A673 (cell line): ENCODE measurements at places on chromosomes 5 and 9.

DNA sequence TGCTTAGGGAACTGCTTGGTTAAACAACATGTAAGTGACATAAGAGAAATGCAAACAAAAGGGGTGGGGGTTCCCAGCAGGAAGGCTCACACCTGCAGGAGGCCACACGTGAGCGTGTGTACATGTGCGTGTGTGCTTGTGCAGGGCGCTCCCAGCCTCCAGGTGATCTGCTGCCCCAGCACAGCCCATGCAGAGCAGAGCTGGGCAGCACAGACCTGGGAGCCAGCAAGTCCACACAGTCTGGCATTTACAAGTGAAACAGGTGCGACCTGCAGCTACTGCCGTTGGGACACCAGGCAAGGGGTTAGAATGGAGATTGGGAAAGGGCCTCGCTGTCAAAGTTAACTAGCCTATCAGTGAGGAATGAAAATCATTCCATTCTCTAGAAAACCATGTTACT, 41.8 kb downstream of the GRAMD2B start:
- no peak for DNase-seq

- DNase-seq = no peak
These were observed 5.5 kb upstream of the SMIM32 start for GRCh38 chr5:136198453-136198852.

- no peak for DNase-seq
These were observed 2.8 kb downstream of the ZNF608 start for GRCh38 chr5:124743602-124744169.

DNA sequence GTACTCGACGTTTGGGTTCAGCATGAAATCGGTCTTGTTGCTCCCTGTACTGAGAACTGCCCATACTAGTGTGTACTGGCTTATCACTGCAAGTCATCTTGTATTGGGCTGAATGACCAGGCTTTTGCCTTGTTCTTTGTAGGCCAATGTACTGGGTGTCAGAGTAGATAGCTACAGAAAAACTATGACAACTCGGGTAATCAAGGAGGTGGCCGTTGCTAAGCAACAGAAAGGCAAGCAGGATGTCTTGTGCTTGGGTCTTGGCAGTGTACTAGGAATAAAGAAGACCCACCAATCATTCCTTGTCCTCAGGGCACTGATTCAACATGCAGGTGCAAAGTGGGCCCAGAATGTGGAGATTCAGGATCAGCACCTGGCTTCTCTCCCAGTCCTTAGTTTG, 11.9 kb upstream of the SHISAL2B start:
- no peak for DNase-seq

DNA sequence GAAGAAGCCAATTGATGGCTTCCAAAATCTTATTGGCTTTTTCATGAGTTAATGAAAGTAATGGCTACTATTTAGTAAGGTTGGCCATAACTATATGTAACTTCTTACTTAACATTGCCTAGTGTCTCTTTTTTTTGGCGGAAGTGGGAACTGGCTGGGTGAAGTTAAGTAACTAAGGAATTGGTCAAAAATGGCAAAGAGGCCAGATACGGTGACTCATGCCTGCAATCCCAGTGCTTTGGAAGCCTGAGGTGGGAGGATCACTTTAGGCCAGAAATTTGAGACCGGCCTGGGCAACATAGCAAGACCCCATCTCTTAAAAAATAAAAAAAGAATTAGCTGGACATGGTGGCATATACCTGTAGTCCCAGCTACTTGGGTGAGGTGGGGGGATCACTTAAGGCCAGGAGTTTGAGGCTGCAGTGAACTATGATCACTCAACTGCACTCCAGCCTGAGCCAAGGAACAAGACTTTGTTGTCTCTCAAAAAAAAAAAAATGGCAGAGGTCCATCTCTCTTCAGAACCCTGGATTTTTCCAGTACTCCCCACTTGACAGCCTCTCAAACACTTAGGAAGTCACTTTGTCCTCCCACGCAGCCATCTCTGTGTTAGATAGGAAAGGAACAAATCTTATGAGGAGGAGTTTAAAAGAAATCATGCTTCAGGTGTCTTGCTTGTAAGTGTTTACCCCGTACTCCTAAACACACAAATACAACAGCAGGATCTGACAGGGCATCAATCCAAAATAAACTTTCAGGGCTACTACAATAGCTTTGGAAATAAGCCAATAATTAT, 75.7 kb downstream of the TEK start:
- DNase-seq = no peak

- no peak for DNase-seq
These were observed 31.4 kb downstream of the HMGCR start for GRCh38 chr5:75368391-75368790.

GRCh38 chr9:65430221-65430620, 145.2 kb upstream of the FOXD4L5 start:
- no peak for DNase-seq

DNA sequence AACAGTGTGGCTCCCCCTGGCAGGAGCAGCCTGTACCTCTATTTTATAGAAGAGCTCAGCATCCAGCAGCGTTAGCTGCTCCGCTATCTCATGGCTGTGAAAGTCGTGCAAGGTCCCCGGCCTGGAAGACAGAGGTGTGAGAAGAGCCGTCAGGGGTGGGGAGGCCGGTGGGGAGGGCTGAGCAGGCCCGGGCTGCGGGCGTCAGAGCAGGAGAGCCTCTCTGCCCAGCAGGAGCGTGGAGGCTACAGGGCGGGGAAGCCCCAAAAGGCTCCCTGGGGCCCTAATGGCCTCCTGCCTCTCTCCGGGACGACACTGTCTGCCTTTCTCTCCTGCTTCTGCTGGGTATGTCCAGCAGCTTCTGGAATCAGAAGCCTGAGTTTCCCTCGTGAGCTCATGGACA, 42.6 kb downstream of the PRRT1B start:
- DNase-seq = no peak

GRCh38 chr9:136110082-136111061, 8.3 kb downstream of the TMEM250 start:
- DNase-seq = no peak

DNA sequence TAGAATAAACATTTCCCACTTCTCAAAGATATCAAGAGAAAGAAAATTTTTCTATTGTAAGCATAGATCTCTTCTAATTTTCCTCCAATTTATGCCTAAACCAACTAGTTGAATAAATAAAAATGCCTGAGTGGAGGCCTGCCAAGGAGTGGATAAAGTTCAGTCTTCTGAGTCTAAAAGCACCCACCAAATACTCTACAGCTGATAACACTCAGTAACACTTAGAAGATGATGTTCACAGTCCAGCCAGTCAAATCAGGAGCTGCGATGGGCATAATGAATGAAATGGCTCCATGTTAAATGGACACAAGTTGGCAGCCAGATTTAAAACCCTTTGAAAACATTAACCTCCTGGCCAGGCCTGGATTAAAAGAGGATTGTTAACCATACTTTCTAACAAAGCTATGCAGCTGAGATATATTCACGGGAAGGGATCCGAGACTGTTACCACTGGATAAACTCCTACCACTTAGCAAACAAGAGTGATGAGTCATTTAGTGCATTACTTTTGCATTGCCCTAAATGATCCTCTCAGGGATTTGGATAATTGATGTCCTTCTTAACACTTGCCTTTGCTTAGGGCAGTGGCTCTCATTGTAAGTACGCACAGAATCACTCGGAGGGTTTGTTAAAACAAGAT, 63.7 kb upstream of the CCDC112 start:
- DNase-seq = peak; percentile 15

DNA sequence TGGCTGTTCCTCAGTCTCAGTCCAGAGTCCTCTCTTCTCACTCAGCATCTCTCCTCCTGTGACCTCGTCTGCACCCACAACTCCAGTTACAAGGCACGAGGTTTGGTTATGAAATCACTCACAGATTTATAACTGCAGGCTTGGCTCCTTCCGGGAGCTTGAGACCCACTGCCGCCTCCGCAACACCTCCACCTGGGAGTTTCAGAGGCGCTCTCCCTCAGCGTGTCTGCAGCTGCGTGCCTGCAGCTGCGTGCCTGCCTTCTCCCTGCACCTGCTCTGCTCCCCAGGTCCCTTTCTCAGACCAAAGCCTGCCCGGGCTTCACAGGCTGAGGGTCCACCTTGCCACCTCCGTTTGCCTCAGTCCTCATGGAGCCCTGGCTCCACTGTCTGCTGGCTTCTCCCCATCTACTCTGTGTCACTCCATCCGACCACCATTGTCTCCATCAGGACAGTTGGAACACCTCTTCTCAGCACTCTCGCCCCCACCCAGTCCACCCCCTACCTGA, 51.5 kb downstream of the HRH2 start:
- no peak for DNase-seq

DNA sequence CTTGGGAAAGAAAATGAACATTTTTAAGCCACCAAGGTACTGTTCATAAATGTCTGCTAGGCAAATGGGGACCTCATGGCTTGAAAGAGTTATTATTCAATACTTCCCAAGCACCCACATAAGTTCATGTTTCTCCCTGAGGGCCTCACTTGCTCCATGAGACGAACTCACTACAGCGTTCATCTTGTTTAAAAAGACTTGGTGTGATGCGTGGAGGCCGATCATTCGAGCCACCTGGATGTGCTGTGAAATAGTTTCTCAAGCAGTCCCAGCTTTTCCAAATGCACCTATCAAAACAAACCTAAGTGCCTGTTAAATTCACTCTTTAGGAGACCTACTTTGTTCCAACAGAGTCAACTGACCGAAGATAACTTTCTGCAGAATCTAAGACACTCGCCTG, 103.2 kb downstream of the LHFPL2 start:
- no peak for DNase-seq

DNA sequence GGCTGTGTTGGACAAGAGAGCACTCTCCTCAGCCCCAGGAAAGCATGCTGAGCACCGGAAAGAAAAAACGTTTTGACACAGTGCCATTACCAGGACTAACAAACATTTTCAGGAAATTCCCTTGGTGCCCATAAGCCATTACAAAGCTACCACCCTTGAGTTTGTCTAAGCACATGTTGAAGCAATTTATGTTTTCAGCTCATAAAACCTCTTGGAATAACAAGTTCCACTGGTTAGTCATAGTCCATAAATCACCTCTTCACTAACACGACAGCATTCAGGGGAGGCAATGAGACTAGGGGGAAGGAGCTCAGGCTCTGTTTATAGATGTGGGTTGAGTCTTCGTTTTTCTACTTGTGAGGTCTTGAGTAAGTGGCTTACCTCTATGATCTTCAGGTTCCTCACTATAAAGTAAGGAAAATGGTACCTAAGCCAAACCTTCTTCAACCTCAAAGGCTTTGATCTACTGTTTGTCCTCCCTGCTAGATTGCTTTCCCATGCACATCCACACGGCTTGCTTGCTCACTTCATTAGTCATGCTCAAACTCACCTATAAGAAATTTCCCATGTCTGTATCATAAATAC, 65.4 kb downstream of the DRD1 start:
- peak; percentile 96 for DNase-seq

DNA sequence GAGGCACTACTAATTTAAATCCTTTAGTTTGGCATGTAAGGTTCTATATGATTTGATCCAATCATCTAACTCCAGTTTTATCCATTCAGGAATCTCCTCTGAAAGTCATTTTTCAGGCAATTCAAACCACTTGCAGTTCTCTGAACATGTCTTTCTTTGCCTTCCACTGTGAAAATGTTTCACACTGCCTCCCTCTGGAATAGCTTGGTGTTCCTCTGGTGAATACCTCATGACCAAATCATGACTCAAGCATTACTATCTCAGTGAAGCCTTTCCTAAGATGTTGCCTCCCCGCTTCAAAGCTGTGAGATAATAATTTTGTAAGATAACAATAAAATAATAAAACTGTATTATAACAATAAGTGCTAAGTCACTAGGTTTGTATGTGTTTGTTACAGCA, 981.1 kb downstream of the DTWD2 start:
- DNase-seq = no peak

DNA sequence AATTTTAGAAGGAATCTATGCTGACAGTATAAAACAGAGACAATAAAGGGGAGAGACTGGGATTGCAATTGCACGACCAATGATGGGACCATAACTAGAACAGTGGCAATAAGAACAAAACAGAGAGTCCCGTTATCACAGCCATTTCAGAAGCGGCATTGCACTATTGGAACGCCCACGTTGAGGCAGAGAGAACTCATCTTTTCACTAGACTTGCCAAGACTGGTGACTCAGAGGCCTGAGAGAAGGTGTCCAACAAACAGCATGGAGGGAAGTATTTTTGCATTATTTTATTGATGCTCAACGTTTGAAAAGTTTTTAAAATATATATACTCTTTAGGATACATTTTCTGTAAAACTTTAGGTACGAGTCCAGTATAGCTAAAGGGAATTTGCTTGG, 737.7 kb downstream of the TLE1 start:
- DNase-seq = peak; percentile 39

- no peak for DNase-seq
These were observed 80.3 kb downstream of the HMHB1 start for GRCh38 chr5:143892271-143892670.

GRCh38 chr5:122180146-122180712, 50.9 kb downstream of the ZNF474 start:
- DNase-seq = no peak

DNA sequence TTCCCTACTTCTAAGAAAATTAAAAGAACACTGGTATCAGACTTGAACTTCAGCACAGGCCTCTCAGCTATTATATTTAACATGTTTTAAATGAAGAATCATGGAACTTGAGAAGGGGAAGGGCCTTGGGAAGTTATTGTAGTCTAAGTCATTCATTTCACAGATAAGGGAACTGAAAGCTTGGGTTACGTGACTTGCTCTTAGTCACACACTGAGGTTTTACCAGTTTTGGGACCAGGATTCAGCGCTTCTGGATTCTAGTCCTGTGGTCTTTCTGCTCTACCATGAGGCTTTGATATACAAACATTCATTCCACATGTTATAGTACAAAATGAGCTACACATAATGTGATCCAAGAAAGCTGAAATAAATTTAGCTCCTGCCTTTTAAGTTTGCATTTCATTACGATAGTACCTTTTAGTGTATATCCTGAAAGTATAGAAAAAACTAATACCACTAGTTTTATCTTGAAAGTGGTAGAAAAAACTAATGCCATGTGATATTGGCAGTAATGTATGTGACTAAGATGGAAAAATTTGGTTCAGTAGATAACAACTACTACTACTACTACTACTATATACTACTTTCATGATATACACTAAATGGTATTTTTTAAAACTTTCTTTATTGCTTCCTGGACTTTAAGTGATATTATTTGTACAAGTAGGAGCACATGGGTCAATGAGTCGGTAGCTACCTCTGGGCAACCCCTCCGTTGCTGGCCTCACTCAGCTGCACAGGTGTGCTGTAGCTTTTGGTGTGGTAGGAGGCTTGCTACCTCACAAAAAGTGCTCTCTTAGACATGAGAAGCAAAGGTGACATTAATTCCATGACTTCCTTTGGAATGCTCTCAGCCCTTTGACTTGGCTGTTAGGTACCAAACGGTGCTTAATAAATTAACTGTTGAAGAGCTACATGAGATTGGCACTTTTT, 40.7 kb downstream of the F2RL2 start:
- DNase-seq = no peak

GRCh38 chr9:124285903-124286291, 28.1 kb downstream of the NEK6 start:
- DNase-seq = no peak

- peak; percentile 69 for DNase-seq
These were observed 36.2 kb downstream of the FBXL17 start for GRCh38 chr5:108345541-108346171.

- DNase-seq = no peak
These were observed 79.2 kb upstream of the UBTD2 start for GRCh38 chr5:172362755-172363154.

GRCh38 chr9:93037476-93037971, 21.0 kb upstream of the SUSD3 start:
- no peak for DNase-seq
